T-helper 9 cell (primary cell): ENCODE measurements at places on chromosomes 7 and 10.

GRCh38 chr7:149067869-149068268 lies 22.6 kb downstream of the ZNF786 start:
- DNase-seq: no peak

- no peak for DNase-seq
Measured at GRCh38 chr7:105712877-105713276, 131.6 kb upstream of the EFCAB10 start.

- no peak for DNase-seq
Measured at GRCh38 chr7:26584326-26584725, 280.1 kb downstream of the SKAP2 start.

GRCh38 chr7:51060536-51060935 lies 256.1 kb downstream of the COBL start:
- no peak for DNase-seq

- no peak for DNase-seq
Measured at GRCh38 chr10:27258492-27258837, 17.9 kb upstream of the ACBD5 start.

GRCh38 chr7:99141841-99142726 lies 1.8 kb downstream of the SMURF1 start:
- DNase-seq: peak; percentile 75

- DNase-seq: no peak
Measured at GRCh38 chr7:156616269-156617202, 24.0 kb upstream of the RNF32 start.

DNA sequence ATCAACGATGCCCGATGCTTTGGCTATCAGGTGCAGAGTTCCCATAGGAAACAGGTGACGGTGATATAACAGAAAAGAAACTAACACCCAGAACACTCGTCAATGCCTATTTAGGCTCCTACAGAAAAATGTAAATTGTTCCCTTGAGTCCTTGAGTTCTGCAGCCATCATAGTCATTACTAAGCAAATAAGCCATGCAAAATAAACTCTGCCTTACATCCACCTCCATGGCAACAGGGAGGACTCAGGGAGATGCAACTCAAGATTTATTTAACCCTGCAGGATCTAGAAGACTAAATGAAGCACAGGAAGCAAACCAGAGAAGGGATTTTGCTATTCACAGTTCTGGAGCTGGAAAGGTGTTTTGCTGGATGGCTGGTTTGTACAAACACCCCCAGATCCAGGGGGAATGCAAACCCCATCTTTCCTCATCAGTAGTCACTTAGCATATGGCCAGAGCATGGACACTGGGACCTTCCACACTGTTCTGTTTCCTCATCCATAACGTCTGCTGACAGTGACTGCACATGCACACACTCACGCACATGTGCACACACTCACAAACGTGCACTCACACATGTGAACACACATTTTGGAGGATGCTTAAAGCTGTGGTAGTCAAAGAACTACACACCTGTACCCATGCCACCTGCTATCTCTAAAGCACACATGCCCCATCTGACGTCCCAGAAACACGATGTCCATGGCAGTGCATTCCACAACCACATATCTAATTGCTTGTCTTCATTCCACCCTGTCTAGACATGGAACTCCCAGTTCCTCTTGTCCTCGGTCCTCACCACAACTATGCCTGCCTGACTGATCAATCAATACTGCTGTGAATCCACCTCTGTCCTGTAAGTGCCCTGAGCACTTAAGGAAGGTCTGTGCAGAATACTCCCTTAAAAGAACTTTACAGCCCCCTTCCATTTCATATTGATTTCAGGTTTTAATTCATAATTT lies 178.2 kb downstream of the COBL start:
- DNase-seq: no peak
